AG04449 (cell line): ENCODE measurements at places on chromosomes 5 and 9.
A peak's percentile ranks its signal among the peaks of the same experiment; 100 is the strongest.

DNA sequence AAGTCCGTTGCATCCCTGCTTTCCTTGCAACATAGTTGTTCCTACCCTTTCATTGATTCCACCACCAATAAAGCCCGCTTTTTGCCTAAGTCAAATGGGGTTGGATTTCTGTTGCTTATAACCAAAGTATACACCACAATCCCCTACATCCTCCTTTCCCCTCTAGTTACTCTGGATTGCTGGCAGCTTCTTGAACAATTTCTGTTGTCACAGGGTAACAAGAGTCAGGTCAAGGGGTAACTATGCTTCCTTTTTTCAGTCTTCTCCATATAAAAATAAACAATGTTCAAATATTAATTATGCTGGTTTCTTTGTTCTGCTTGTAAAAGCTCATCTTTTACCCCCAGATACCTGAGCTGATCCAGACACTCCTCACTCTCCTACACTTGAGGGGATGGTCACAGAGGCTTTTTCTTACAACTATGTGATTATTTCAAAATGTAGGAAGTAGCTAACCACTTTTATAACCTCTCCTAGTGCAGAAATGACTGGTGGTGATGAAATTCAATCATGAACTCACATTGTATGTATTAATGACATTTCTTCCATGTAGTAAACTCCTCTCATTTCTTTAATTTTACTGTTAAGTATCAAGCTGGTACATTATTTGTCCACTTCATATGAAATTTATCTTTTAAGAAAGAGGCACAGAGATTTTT is 136.5 kb downstream of the SNX18 start:
- no peak for DNase-seq

- DNase-seq: no peak
Observed at GRCh38 chr9:110887276-110887675, 151.0 kb downstream of the LPAR1 start.

DNA sequence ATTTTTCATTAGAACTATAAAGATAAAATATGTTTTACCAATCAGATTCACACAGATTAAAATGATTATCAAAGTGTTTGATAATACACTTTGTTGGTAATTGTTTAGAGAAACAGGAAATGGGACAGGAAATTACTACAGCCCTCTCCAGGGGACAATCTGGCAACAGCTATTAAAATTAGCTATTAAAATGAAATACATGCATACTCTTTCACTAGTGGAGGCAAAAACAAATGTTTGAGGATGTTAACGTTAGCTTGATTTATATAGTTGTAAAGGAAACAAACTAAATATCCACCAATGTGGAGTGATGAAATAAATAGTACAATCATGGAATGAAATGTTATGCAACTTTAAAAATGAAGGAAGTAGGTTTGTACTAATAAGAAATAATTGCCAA is 53.7 kb downstream of the TARS1 start:
- DNase-seq: no peak

DNA sequence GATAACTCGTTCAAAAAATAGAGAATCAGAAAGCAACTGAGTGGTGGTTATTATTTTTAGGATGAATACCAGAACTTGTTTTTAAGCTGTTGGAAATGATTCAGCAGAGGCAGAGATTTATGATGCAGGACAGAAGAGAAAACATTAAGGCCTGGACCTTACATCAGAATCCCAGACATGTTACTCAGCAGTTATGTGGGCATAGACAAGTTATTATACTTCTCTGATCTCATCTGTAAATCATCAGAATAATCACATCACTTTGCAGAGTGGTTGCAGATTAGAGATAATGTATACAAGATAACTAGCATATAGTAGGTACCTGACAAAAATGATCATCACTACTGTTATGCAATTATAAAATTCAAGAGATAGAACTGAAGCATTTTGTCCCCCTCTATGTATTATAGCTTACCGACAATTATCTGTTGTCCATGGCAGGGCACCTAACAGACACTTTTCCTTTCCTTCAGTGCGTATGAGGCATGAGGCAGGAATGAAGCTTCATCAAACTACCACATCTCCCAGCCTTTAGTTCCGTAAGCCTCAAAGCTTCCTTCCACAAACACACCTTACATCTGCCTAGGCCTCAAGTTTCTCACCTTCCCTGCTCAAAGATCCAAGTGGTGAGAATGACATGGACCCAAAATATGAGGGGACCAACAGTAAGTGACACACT is 165.9 kb downstream of the DENND1A start:
- peak; percentile 81 for DNase-seq

GRCh38 chr9:89866701-89867100 is 261.9 kb downstream of the GADD45G start:
- DNase-seq: no peak

- no peak for DNase-seq
Observed at GRCh38 chr5:73419465-73420390, 28.8 kb downstream of the FOXD1 start.

GRCh38 chr5:68053202-68053601 is 162.4 kb upstream of the PIK3R1 start:
- DNase-seq: no peak

GRCh38 chr5:56145511-56145910 is 87.6 kb downstream of the ANKRD55 start:
- no peak for DNase-seq

- no peak for DNase-seq
Observed at GRCh38 chr9:91038483-91039124, 237.0 kb downstream of the SYK start.

DNA sequence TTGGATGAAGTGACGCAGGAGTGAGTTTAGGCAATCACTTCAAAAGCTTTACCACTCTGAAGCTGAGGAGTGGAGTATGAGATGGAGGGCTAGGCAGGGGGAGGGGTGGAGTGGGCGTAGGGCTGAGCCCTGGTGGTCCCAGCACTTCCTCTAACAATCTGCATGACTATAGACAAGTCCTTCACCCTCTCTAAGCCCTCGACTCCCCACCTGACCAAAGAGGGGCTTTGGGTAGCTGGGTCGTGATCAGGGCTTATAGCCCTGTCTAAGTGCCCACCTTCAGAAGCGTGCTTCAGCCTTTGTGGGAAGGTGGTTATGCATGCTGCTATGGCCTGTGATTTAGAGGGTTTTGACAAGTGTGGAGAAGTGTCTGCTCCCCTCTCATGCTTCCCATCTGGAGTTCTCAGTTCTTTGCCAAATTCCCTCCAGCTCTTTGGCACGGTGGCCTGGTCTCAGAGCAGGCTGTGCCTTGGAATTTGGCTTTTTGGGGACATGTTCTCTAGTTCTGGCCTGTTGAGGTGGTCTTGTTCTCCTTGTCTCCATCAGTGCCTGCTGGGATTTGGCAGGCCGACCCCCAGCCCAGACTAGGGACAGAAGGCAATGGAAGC is 53.0 kb downstream of the ACTBL2 start:
- no peak for DNase-seq

- no peak for DNase-seq
Observed at GRCh38 chr9:91481972-91482371, 58.3 kb upstream of the NFIL3 start.

DNA sequence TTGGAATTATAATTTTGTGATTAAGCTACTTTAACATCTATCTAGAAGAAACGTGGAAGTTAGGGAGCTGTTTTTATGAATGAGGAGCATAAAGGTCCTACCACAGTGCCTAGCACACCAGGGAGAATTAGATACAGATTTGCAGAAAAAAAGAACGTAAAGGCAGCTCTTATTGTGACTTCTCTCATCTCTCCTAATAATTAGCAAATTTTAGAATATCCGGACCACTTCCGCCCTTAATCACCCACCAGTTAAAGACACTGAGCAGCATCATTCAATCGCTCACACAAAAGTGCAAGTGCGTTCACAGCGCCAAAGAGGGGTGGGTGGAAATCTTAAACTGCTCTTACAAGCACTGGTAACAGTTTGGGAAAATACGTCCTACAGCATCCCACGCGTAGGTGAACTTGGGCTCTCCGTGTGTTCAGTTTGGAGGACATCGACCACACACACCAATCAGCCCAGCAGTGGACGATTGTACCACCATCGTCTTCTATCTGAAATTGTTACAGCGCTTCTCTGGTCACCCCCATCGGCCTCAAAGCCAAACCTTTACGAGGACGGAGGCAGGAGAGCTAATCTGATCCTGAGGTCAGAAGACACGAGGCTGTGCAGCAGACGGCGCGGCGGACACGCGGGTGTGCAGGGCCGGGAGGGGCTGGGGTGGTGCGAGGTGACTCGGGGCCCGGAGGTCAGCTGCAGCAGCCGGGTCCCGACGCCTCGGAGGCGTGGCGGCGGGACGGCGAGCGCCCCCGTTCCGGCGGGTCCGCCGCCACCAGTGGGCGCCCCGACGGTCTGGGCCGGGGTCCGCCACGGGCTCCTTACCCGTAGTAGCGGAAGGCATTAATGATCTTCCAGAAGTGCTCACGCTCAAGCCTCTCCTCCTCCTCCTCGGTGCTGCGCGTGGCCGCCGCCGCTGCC is 646 bp downstream of the CARNMT1 start:
- DNase-seq: no peak

DNA sequence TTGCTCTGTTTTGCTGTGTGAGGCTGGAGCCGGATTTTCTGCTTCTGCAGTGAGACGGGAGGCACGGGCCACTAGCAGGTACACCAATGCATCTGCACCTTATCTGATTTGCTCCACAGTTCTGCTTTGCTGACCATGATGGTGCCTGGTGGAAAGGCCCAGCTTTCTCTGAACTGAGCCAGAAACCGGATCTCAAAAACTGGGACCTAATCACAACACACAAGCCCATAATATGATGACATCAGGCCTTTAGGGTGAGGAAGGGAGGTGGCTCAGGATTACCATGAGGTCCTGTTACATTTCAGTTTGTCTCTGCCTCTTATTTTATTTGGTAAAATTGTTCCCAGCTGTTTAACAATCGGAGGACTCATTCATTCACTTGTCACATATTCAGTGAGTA is 49.8 kb downstream of the FGF1 start:
- no peak for DNase-seq

GRCh38 chr5:168946363-168946762 is 354.6 kb downstream of the SLIT3 start:
- DNase-seq: no peak

- DNase-seq: no peak
Observed at GRCh38 chr5:170306381-170306831, 8.8 kb upstream of the LCP2 start.

DNA sequence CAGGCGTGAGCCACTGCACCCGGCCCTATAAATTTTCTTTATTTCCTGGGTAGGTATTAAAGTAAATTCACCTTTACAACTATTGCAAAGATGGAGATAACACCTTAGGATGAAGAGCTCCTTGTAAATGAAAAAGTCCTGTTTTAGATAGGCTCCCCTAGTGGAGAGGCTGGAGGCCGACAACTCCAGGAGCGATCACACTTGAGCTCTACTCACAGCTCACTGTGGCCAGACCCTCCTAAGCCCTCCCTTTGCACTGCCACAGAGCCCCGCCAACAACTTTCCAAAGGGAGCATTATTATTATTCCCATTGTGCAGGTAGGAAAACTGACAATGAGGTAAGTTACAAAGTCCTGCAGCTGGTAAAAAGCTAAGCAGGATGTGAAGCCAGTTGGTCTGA is 139.1 kb upstream of the ERCC6L2 start:
- no peak for DNase-seq

DNA sequence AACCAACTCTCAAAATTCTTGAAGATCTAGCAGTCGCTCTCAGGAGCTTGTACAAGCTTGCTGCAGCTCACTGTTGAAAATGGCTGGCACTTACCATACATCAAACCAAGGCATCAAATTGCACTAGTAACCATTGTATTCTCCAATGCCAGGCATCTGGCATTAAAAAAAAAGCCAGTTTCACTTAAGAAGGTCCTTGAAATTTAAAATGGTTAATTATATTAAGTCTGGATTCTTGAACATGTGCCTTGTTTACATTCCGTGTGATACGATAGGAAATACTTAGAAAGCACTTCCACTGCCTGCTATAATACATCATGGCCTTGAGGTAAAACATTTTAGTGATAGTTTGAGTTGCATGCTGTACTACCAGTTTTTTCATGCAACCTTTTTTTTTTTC is 300.7 kb downstream of the KDM4C start:
- DNase-seq: no peak

DNA sequence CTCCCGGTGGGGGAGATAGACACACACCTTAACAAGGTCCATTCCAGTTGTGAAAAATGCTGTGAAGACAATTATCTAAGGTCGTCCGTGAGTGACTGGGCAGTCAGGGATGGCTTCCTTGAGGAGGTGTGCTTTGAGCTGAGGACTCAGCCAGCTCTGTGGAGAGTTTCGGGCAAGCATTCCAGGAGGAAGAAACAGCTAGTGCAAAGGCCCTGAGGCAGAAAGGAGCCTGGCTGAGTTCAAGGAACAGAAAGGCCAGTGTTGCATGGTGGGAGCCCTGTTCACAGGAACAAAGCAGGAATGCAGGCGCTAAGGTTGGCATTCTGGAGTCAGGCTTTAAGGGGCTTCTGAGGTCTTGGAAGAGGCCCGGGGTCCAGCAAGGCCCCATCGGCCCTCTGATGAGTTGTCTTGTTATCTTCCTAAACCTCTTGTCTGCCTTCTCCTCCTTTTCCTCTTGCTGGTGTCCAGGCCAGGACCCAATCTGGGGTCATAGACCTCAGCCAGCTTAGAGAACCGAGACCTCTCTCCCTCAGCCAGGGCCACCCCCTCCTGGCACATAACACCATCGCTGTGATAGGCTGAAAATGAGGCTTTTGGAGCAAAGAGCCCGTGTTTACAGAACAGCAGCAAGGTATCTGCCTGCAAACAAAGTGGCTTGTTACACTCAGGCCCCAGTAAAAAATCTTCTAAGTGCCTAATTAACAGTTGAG is 270.2 kb upstream of the MVB12B start:
- no peak for DNase-seq

DNA sequence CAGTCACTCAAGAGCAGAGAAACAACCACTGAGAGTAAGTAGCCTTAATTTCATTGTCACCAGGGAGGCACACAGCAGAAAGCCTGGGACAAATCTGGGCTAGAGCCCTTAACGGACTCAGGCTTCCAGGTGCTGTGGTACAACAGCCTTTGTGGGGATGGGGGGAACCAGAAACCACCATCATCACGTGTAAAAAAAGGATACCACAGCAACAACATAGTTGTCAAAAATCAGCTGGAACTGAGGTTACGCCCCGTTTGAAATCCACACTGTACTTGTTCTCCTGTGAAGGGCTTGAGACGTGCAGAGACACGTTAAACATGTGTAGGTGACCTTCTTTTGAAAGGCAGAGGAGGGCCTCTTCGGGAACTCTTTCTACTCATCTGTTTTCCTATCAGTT is 16.6 kb upstream of the PLPP1 start:
- no peak for DNase-seq

GRCh38 chr9:2849941-2850340 is 6.0 kb upstream of the PUM3 start:
- DNase-seq: no peak
